ENCODE measurements at places on chromosomes 6 and 20. TPM values are rescaled to one million over a fixed set of nuclear protein-coding genes. Genes with fewer than 3 reads are reported as not detected.
A peak's percentile ranks its signal among the peaks of the same experiment; 100 is the strongest.

The TLDC2 gene
- not detected for total RNA-seq

The RAET1E gene
- 0.48 TPM for total RNA-seq

The DUSP15 gene
- 2.5 TPM for total RNA-seq

The BPI gene
- 0.11 TPM for total RNA-seq

The TFB1M gene
- total RNA-seq: 19.5 TPM

The FAM162B gene
- 3.7 TPM for total RNA-seq

The SRSF12 gene
- total RNA-seq: not detected

The PPIL6 gene
- total RNA-seq: 5.5 TPM

The SPATA25 gene
- total RNA-seq: 1.7 TPM

- DNase-seq: no peak
Observed at GRCh38 chr6:10408457-10408856, 6.4 kb downstream of the TFAP2A start.

DNA sequence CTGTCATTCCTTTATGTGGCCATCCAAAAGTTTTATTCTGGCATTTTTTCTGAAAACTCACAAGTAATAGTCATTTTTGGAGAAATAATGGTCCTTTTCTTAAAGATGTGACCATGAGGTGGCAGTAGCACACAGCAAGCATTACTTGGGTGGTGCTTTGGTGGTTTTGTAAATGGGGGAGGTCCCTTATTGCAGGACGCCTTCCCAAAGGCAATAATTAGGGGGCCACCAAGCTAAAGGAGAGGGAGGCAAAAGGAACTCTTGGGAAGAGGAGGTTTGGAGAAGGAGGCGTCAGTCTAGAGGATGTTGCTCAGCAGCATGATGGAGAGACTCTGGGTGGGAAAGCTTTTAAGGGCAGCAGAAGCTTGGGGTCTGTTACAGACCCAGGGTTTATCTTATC lies 422.6 kb upstream of the MMS22L start:
- DNase-seq: no peak

- DNase-seq: no peak
Observed at GRCh38 chr6:138862456-138862855, 66.6 kb downstream of the ECT2L start.

DNA sequence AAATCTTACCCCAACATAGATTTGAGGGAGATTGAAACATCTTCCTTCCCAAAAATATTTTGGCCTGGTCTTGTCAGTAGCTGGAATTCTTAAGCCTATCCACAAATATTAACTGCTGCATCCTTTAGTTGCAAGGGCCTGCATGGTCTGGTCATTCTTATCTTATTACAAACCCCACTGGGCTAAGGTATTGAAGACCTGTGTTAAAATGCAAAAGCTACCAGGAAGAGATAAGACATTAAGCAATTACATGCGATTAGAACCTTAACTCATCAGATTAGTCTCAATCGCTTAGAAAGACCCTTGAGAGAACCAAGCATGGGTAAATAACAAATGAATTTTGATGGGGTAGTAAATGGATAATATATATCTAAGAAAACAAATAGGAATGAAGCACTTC lies 426.6 kb downstream of the FRK start:
- no peak for DNase-seq

DNA sequence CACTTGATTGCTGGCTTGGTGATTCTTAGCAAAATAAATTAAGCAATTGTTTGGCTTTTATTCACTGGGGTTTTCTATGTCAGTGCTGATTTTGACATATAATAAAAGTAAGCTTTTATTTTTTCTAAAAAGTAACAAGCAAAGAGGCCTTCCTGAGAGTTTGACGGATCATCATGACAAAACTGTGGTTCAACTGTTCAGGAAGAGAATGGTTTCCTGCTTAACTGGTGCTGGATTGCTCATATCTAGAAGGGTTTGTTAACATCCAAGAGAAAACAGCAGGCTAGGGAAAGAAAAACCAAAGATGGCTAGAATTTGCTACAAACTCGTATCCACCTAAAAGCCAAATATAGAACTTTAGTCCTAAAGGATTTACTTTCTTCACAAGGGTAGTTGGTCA lies 21.2 kb downstream of the SERPINB1 start:
- DNase-seq: no peak

- DNase-seq: no peak
Observed at GRCh38 chr6:37952027-37952426, 132.5 kb downstream of the ZFAND3 start.

- DNase-seq: no peak
Observed at GRCh38 chr6:19153981-19154295, 683.2 kb upstream of the ID4 start.

DNA sequence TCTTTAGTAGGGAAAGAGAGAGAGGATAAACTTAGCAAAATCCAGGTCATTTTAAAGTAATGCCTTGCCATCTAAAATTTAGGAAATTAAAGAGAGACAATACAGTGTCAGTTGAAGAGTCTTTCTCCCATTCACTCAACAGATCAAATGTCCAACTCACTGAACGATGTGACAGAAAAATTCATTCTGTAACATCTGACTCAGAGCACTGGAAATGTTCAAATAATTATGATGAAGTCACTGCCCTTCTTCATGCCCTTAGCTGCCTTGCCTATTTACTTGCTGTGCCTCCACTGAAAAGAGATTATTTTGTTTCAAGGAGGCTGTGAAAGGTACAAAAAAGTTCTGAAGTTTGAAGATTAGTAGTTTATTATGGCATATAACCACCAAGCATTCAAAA lies 434.8 kb downstream of the ADGRB3 start:
- DNase-seq: no peak

- DNase-seq: no peak
Observed at GRCh38 chr6:157952861-157953351, 28.8 kb upstream of the SYNJ2 start.

GRCh38 chr6:42322676-42323075 lies 105.0 kb upstream of the MRPS10 start:
- no peak for DNase-seq

- DNase-seq: peak; percentile 85
Observed at GRCh38 chr6:12289933-12290820, at the start of gene EDN1. Gene EDN1 (plus strand): TSS chr6:12290361. CDS start chr6:12290630, 269 bp downstream.

DNA sequence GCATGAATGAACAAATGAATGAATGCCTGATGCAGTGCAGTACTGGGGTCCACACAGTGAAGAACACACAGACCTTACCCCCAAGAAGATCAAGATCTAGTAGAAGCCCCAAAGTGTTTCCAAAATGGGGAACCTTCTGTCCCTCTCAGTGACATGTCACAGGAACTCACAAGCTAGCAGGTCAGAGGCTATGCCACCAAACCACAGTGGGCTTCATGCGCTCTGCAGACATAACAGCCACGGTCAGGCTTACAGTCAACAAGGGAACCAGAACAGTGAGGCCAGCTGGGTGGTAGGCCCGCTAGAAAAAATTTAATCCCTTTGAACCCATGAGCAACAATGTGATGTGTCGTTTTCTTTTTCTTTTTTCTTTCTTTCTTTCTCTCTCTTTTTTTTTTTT lies 20.2 kb upstream of the ARFGEF2 start:
- DNase-seq: no peak

- DNase-seq: peak; percentile 30
Observed at GRCh38 chr6:64280569-64280968, 645.0 kb downstream of the PHF3 start.

GRCh38 chr6:105838171-105838570 lies 248.0 kb upstream of the PRDM1 start:
- DNase-seq: no peak

DNA sequence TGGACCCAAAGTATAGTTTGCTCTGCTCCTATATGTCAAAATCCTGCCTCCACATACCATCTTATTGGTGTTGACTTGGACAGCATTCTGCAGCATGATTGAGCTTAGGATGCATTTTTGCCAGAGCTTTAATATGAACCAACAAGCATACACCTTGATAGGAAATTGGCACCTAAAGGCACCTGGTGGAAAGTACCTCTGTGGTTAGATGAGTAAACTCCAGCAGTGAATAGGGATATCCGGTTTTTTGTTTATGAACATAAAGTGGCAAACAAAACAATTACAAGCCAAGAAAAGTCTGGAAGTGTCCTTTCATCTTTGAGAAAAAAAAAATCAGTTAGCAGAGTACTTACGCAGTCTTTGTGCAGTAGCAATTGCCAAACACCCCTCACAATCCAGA lies 6.2 kb upstream of the CYP24A1 start:
- no peak for DNase-seq

- DNase-seq: no peak
Observed at GRCh38 chr6:41077536-41077935, 4.8 kb downstream of the NFYA start.

DNA sequence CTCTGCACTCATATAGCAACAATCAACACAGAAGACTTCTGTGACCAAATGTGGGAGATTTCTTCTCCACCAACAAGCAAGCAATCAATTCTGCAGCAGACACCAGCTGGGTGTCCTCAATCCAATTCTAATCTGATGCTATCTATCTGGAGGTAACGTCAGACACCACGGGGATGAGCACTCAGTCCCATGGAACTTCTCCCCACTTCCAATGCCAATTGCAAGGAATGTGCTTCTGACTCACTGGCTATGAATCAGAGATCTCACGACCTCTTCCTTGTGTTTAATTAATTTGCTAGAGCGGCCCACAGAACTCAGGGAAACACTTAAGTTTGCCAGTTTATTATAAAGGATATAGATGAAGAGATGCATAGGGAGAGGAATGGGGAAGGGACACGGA lies 103.5 kb upstream of the SIRPG start:
- DNase-seq: no peak

DNA sequence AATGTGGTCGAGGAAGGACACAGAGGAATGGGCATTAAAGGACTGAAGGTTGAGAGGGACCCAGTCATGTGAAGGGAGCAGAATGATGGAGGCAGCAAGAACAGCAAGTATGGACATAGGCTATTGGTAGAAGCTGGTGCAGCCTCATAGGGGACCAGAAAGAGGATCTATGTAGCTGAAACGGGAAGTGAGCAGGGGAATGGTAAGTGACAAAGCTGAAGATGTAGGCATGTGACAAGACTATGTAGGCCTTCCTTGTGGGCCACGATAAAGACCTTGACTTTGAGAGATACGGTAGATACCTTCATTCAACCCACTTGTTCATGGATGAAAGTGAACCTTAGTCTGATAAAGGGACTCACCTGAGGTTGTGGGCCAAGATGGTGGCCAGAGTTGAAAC lies 3.5 kb downstream of the CTNNBL1 start:
- no peak for DNase-seq

All from Right ventricle myocardium superior (tissue), 1 donor.